ENCODE measurements at places on chromosomes 7 and 10.

DNA sequence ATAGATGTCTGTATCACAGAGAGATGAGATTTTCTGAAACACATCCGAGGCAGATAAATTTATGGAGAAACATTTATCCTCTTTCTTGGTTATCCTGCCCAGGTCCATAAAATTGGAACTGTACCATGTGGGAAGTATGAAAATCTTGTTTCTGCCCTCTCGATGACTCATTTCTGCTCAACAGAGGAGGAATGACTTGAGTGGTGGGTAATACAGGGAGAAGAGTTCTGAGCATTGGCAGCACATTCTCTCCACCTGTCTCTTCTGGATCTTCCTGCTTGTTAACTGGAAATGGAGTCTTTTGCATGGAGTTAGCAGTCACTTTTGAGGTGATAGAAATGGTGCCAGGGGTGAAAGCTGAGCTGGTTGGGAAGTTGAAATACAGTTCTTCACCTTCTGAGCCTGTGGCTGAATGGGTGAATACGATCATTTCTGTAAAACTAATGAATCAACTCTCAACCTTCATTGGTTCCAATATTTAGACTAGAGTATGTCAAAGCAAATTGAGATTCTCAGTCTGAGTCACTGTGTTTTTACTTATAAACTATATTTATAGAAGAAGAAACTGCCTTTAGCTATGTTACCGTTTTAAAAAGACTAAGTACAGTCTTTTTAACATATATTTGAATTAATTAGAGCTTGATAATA is 945.5 kb downstream of the SORCS3 start:
- DNase-seq = no peak

DNA sequence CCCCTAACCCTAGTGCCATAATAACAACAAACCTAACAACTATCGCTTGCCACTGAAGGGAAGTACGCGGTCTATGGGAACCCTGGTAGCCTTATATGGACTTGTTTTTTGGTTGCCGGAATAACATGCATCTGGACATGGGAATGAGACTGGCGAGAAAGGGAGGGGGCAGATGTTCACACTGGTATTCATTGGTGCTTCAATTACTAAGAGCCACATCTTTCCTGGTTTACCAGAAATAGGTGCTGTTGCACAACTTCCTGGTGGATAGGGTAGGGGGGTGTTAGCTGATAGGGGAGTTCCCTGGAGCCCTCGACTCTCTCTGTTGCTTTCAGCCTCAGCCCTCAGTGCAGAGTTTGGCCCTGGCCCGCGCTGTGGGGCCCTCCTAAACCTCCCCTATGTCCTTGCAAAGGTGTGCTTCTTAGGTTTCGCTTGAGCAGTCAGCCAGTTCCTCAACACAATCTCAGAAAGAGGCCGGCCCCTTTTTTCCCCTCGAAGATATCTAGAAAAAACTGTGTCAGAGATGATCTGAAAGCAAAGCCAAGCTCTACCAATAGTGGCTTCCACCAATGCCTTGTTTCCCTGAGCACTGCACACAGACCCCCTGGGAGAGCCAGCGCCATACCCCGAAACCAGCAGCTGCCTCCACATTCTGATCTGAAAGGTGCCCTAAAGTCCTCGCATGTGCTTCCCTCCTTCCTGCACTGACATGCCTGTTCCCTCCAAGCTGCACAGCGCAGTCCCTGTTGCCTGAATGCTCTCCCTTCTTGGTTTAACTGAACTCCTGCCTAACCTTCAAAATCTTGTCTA is 13.5 kb downstream of the TBXAS1 start:
- DNase-seq = no peak

DNA sequence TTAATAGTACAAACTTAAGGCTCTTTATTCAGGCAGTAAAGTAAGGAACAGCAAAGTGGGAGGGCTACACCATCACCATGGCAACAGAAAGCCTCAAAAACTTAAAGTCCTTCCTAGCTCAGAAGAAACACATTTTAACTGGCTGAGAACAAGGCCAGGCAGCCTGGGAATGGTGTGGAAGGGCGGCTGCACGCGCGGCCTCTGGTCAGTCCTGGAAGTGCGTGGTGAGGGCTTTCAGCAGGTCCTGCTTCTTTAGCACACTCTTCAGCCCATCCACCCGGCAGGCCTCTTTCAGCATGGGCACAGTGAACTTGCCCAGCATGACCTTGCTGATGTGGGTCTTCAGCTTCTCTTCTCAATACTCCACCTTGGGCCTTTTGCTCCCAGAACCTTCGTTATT is 133.0 kb downstream of the CYP26A1 start:
- no peak for DNase-seq

DNA sequence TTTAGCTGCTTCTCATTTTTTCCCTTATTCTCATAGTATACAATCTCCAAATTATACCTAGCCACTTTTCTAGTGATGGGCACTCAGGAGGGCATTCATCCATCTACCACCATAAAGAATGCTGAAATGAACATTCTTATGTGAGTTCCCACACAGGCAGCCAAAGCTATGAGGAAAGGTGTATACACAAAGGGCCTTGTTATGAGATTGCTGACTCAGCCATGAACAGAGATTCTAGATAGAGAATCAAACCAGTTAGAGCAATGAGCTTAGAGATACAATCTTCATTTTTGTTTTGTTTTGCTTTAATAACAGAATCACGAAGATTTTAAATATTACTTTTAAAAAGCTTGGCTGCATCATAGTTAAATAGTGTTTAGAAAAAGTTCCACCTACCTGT is 54.8 kb upstream of the TNKS2 start:
- DNase-seq = no peak

- DNase-seq = no peak
These were observed 101.4 kb downstream of the FAM107B start for GRCh38 chr10:14673189-14673861.

Data from hypothalamus (tissue), 51 donors.